ENCODE measurements at places on chromosomes 2 and 18.

DNA sequence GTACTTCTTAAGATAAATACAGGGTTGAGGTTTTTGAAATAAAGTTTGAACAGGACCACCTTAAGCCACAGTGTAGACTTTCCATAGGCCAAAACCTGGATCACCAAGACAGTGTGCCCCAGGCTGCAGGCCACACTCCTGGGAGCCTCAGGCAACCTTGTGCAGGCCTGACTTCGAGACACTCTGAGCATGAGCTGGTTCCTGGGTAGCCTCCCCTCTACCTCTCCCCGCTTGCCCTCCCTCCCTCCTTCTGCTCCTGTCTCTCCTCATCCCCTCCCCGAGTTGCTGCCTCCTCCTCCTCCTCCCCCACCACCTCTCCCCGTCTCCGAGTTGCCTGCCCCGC is 10.6 kb upstream of the PROC start:
- H3K4me3 ChIP-seq = no peak overlapping the region
- no peaks in the 10 kb centered on the region for H3K36me3 ChIP-seq
- peak overlapping the region; percentile 48 for H3K27ac ChIP-seq
- H3K4me1 ChIP-seq = peaks cover 11% of the 10 kb centered on the region

DNA sequence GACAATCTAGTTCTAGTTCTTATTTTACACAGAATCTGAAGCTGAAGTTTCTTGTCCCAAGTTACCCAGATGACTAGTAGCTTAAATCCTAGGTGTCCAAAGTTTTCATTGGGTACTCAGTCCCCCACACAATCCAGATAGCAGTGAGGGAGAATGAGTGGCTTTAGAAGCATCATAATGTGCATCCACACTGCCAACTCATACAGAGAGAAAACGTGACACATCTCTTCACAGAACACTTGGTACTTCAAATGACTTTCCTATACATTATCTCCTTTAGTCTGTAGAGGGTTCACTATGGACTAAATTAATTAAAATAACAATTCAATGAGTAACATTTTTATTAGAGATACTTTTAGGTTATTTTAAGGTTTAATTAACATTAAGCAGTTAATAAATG is 45.2 kb downstream of the STRADB start:
- no peak for DNase-seq
- H3K27me3 ChIP-seq = no peaks in the 10 kb centered on the region
- H3K4me3 ChIP-seq = no peak overlapping the region
- H3K4me1 ChIP-seq = no peaks in the 10 kb centered on the region
- no peaks in the 10 kb centered on the region for H3K36me3 ChIP-seq

DNA sequence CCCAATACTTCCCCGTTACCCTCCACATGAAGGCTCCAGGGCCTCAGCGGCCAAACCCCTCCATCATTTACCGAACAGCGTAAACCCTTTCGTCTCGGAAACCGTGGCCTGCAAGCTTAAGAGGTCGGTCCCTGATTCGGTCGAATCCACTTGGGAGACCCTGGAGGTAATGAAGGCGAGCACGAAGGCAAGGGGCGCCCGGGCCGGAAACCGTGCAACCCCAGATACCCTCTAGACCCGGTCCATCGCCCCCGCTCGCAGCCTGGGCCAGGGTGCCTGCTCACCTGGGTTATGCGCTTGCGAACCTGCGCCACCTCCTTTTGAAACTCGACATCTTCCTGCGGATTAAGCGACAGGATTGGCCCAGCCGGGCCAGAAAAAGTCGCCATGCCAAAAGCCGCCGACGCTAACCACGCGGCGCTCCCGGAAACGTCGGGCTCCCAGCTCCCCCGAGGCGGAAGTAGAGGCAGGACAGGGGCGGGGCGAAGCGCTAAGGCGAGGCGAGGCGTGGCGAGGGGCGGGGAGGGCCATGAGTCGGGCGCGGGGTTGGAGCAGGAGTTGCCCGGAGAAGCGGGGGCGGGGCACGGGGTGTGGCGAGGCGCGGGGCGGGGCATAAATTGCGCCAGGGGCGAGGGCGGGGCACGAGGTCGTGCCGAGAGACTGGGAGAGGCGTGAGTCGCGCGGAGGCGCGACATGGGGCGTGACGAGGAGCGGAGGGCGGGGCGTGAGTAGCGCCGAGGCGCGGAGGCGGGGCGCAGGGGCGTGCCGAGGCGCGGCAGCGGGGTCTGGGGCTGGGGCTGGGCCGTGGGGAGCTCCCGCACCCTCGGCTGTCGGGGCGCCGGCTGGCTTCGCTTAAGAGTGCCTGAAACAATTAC is at the start of gene NIFK:
TSS of gene NIFK (minus strand) at position 414 of the 875 bp plus-strand sequence. CDS start at position 389, 25 bp downstream.
- H3K36me3 ChIP-seq = peaks cover 5% of the 10 kb centered on the region
- peak; percentile 95 for DNase-seq
- peak within 1 kb of the TSS; percentile 79 for H3K4me3 ChIP-seq
- no peaks in the 10 kb centered on the region for H3K4me1 ChIP-seq

- no peaks in the 10 kb centered on the region for H3K36me3 ChIP-seq
- H3K27me3 ChIP-seq = no peaks in the 10 kb centered on the region
- H3K4me1 ChIP-seq = peaks cover 3% of the 10 kb centered on the region
- no peak overlapping the region for H3K4me3 ChIP-seq
Measured at GRCh38 chr2:225340923-225341322, 58.6 kb upstream of the NYAP2 start.

GRCh38 chr18:11251891-11252270 is 102.5 kb upstream of the PIEZO2 start:
- DNase-seq = peak; percentile 18
- H3K36me3 ChIP-seq = no peaks in the 10 kb centered on the region
- H3K27ac ChIP-seq = no peak overlapping the region
- peaks cover 7% of the 10 kb centered on the region for H3K27me3 ChIP-seq
- H3K4me1 ChIP-seq = no peaks in the 10 kb centered on the region

DNA sequence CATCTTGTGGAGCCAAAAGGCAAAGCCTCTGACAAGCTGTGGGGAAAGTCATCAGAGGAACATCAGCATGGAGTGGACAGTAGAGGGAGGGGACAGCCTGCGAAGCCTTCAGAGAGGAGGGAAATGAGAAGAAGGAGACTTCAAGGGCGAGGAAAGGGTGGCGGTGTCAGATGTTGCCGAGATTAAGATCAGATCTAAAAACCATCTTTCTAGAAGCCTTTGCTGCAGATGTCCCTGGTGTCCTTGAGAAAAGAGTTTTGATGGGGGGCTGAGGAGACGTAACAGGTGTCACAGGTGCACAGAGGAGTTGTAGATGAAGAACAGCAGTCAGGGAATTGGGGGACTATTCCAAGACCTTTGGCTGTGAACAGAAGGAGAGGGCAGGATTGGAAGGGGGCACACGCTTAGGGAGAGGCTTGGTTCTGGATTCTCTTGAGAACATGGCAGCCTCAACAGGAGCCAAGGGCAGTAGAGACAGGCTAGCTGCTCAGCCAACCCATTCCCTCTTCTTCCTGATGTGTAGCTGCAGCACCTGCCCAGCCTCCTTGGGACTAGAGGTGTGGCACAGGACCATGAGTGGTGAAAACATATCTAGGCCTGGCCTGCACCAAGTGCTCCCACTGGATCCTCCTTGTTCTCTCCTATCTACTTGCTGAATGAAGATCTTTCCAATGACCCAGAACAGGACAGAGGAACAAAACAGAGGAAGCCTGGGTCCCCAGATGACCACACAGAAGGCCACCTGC is 22.7 kb upstream of the NCL start:
- no peaks in the 10 kb centered on the region for H3K36me3 ChIP-seq
- peaks cover 5% of the 10 kb centered on the region for H3K27me3 ChIP-seq
- H3K4me1 ChIP-seq = no peaks in the 10 kb centered on the region
- DNase-seq = no peak
- no peak overlapping the region for H3K4me3 ChIP-seq

DNA sequence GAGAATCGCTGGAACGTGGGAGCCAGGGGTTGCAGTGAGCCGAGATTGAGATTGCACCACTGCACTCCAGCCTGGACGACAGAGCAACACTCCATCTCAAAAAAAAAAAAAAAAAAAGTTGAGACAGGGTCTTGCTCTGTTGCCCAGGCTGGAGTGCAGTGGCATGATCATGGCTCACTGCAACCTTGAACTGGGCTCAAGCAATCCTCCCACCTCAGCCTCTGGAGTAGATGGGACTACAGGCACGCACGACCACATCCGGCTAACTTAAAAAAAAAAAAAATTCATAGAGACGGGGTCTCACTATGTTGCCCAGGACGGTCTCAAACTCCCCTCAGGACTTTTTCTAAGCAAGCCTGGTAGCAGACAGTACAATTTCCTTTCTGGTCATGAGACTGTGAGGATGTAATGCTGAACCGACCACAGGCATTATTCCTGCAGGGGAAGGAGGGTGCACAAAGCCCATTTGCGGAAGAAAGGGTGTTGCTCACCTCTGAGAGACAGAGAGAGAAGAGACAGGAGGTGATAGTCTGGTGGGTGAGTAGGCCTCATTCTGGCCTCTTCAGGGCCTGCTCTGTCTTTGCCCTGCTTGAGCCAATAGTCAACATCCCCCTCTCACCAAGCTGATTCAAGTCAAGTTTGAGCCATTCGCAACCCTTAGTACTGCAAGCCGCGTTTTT is 205.3 kb downstream of the ZFP36L2 start:
- H3K36me3 ChIP-seq = no peaks in the 10 kb centered on the region
- H3K27ac ChIP-seq = no peak overlapping the region
- H3K4me1 ChIP-seq = peaks cover 16% of the 10 kb centered on the region
- H3K4me3 ChIP-seq = no peak overlapping the region
- no peaks in the 10 kb centered on the region for H3K27me3 ChIP-seq

DNA sequence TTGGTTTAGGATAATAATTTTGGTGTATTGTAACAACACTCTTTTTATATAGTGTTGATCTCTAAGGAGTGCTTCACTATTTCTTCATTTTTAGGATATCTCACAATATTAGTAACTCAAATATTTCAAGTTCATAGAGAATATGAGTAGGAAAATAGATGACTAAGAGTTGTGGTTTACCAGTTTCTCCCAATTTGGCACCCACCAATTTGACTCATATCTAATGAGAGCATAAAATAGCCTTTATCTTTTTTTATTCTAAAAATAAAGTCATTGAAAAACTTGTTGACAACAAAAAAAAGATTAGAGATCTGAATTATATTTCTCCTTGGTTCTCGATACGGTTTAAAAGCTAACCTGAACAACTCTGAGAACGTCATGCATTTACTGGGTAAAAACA is 204.0 kb downstream of the PARD3B start:
- H3K27ac ChIP-seq = no peak overlapping the region
- no peak overlapping the region for H3K4me3 ChIP-seq
- H3K27me3 ChIP-seq = no peaks in the 10 kb centered on the region
- peak; percentile 81 for DNase-seq

DNA sequence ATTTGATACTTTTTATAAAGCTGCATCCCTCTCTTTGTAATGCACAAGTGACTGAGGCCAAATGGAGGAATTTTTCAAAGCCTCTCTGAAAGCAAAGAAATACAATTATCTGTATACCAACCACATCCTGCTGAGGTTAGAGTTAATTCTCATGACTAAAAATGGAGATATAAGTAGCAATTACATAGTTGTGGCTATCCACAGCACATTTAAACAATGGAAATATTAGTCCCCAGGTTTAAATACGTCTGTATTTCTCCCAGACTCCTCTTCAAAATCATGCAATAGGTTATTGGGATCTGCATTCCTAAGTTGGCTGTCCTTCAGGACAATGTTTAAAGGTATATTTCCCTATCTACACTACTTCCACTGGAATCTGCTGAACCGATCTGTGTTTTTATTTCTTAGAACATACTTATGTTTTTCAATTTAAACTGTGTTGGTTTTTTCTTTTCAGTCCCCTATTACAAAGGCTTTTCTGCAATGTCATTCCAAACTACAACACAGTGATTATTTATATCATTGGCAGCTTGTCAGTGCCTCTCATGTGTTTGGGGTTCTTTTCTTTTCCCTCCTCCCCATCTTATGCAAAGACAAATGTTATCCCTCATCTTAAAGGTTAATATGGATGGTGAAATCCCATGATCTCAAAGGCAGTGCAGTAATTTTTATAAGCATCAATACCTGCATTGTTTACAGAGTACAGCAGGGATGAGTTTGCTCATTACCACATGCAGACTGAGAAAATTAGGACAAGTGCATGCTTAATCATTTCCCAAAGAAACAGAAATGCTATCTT is 134.8 kb upstream of the FSHR start:
- H3K4me1 ChIP-seq = no peaks in the 10 kb centered on the region
- H3K27me3 ChIP-seq = no peaks in the 10 kb centered on the region
- H3K4me3 ChIP-seq = no peak overlapping the region

GRCh38 chr2:227378371-227378782 is 729 bp downstream of the TM4SF20 start:
- peak; percentile 45 for DNase-seq
- H3K36me3 ChIP-seq = no peaks in the 10 kb centered on the region
- no peak overlapping the region for H3K27ac ChIP-seq
- no peaks in the 10 kb centered on the region for H3K27me3 ChIP-seq

DNA sequence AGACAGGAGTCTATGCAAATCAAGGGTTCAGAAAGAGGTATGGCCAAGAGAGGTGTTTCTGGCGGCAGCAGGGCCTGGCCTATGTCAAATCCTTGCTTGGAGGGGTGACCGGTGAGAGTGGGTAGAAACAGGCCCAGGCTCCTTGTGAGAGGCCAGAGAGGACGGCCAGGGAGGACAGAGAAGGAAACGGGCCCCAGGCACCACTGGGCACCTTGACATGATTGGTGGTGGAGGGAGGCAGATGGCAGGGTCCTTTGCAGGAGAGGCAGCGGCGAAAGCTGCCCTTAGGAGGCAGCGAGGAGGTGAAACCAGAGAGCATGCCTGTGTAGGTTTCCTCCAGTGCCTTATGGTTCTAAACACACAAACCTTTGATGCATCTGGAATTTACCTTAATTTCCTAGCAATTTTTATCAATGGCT is 6.2 kb downstream of the RAMP1 start:
- no peak overlapping the region for H3K4me3 ChIP-seq
- peaks cover 21% of the 10 kb centered on the region for H3K4me1 ChIP-seq
- H3K36me3 ChIP-seq = no peaks in the 10 kb centered on the region
- H3K27me3 ChIP-seq = no peaks in the 10 kb centered on the region
- DNase-seq = no peak
- peak overlapping the region; percentile 79 for H3K27ac ChIP-seq

GRCh38 chr18:80095414-80095813 is 13.6 kb upstream of the ADNP2 start:
- DNase-seq = no peak
- no peak overlapping the region for H3K27ac ChIP-seq
- H3K4me3 ChIP-seq = no peak overlapping the region
- no peaks in the 10 kb centered on the region for H3K36me3 ChIP-seq

GRCh38 chr2:180722551-180723239 is 257.7 kb upstream of the UBE2E3 start:
- no peaks in the 10 kb centered on the region for H3K36me3 ChIP-seq
- peaks cover 5% of the 10 kb centered on the region for H3K4me1 ChIP-seq
- no peak overlapping the region for H3K27ac ChIP-seq
- DNase-seq = peak; percentile 82
- no peak overlapping the region for H3K4me3 ChIP-seq

DNA sequence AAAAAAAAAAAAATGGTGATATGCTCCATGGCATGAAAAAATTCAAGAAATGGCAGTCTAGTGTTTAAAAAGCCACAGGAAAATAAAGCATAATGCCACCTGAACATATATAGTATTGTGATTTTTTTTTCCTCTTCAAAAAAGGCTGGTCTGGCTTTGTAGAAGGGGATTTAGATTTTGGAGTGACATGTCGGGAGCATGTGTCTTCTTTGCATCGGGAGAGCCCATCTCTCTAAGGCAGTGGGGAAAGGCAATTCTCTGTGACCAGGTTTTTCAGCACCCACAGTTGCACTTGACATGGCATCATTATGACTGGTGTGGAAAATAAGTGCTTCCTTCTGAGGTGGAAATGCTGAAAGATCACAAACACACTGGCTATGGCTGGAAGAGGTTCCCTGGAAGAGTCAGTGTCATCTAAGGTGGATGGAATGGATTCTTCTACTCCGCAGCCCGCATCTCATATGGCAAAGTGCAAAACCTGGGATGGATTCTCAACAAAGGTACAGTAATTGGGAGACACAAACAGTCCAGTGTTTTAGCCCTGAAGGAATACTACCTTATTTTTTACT is 172.5 kb downstream of the AGAP1 start:
- H3K4me3 ChIP-seq = peak overlapping the region; percentile 24
- peak overlapping the region; percentile 62 for H3K27ac ChIP-seq
- peak; percentile 90 for DNase-seq
- H3K4me1 ChIP-seq = peaks cover 14% of the 10 kb centered on the region
